ENCODE measurements at places on chromosomes 13 and 19.

DNA sequence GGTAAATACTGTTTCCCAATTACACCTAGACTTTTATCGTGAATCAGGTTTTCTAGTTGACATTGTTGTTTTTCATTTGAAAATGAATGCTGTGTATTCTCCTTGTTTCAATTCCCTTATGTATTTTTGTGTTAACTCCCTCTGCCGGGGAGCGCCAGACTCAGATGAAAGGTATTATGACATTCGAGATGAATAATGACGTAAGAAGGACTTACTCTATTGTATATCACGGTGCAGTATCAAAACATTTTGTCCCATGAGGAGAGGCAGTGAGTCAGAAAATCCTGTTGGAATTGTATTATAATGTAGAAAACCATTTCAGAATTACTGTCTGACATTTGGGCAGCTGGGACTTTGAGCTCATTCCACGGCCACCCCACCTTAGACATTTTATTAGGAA is 61.6 kb downstream of the LRCH1 start:
- no peak for DNase-seq

DNA sequence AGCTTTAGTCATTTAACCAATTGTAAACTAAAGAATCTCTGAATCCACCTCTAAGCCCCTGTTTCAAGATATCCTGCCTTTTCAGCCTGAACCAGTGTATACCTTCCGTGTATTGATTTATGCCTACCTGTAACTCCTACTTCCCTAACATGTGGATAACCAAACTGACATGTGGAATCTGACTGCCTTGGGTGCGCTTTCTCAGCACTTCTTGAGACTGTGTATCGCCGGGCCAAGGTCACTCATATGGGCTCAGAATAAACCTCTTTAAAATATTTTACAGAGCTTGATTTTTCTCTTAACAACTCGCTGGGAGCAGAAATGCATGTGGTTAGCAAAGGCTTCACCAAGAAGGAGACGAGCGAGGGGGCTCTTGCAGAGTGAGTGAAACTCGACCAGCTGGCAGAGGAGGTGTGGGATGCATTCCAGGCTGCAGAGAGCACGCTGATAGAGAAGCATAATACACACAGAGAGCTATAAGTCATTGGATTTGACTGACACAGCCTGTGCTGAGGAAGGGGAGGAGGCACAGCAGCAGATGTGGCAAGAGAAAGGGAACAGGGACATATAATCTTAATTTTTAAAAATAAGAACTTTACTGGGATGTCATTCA is 268.2 kb upstream of the MAB21L1 start:
- no peak for DNase-seq

- no peak for DNase-seq
Measured at GRCh38 chr19:38869160-38869835, 8.8 kb downstream of the RINL start.

GRCh38 chr13:50410921-50411746 is 395.9 kb downstream of the KCNRG start:
- no peak for DNase-seq

- DNase-seq, result no peak
Measured at GRCh38 chr19:42191855-42192254, 25.6 kb downstream of the DEDD2 start.

GRCh38 chr13:32036126-32036695 is 4.6 kb downstream of the FRY start:
- DNase-seq, result no peak

Data from effector CD4-positive, alpha-beta T cell (primary cell).